ENCODE measurements at places on chromosomes 1 and 21.

GRCh38 chr1:33515607-33516006 is 43.2 kb downstream of the ZSCAN20 start:
- peak; percentile 69 for DNase-seq

DNA sequence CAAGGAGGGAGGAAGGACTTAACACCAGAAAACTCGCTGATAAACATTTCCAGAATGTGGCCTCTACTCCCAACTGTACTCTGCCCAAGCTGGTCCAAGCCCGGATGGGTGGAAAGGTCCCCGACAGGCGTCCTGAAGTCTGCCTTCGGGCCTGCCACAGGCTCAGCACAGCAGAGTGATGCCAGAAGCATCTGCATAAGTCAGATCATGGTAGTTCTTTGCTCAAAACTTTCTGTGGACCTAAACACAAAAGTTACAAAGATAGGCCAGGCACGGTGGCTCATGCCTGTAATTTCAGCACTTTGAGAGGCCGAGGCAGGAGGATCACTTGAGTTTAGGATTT is 790 bp upstream of the UTS2 start:
- DNase-seq: no peak

DNA sequence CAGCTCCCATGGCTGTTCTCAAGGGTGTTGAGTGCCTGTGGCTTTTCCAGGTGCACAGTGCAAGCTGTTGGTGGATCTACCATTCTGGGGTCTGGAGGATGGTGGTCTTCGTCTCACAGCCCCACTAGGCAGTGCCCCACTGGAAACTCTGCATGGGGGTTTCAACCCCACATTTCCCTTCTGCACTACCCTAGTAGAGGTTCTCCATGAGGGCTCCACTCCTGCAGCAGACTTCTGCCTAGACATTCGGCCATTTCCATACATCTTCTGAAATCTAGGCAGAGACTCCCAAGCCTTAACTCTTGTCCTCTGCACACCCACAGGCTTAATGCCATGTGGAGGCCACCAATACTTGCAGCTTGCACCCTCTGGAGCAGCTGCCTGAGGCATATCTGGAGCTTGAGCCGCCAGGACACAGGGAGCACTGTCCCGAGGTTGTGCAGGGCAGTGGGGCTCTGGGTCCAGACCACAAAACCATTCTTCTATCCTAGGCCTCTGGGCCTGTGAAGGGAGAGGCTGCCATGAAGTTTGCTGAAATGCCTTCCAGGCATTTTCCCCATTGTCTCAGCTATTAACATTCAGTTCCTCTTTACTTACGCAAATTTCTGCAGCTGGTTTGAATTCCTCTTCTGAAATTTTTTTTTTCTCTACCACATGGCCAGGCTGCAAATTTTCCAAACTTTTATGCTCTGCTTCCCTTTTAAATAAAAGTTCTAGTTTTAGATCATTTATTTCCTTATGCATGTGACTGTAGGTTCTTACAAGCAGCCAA is 8.8 kb upstream of the CAPN8 start:
- DNase-seq: no peak

DNA sequence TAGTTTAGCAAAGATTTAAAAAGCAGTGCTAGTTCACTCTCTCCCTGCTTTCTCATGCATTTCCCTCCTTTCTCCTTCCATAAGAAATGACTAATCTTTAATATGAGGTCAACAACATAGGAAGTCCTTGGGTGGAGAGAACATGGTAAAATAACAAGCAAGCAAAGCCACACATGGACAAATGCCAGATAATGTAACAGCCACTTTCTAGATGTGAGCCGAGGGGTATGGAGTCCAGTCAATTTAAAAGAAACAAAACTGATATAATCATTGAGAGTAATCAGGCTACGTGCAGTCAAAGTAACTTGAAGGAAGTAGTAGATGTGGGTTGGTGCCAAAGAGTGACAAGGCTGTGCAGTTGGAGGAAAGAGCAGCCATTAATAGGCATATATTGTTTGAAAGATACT is 69.6 kb downstream of the DUSP10 start:
- DNase-seq: no peak

- no peak for DNase-seq
These were observed 19.8 kb downstream of the PGM1 start for GRCh38 chr1:63612971-63613370.

DNA sequence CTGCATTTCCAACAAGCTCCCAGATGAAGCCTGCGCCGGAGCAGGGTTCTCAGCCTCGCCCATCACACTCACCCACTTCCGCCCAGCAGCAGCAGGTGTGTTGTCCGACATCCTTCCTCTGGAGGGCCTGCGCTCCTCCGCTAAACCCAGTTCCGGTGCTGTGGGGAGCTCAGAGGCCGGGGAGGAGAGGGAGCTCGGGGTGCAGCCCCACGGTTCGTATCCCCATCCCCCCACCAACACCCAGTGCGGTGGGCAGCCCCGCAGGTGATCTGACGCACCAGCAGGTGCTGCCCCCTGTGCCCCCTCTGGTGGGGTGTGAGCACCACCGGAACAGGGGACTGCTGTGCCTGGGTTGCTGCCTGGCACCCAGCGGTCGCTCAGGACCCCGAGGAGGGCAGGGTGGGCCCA is 3.4 kb upstream of the PEX10 start:
- peak; percentile 64 for DNase-seq

- no peak for DNase-seq
These were observed 12.5 kb downstream of the KIF17 start for GRCh38 chr1:20705203-20705755.

DNA sequence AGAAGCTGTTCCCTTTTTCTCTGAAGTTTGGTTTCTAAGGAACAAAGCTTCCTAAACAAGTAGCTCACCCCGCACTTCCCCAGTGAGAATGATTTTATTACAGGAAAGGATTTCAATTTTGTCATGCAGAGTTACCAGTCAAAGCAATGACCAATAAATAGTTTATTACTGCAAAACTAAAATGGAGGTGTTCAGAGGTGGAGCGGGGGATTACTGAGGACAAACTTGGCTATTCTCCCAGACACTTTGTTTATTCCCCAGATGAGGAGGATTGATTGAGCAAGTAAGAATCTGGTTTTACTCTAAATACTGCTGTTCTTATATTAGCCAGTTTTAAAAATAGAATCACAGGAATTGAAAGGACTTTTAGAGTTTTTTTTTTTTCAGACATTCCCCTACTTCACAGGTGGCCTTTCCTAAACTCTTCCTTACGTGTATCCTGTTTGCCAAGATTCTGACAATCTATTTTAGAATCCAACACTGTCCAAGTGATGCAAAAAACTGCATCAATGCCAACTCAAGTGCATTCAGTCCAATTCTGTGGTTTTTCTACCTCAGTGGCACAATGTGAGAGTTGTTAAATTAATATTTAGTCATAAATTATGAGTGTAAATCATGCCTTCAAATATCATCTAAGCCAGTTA is 136.1 kb downstream of the TNFSF18 start:
- no peak for DNase-seq

DNA sequence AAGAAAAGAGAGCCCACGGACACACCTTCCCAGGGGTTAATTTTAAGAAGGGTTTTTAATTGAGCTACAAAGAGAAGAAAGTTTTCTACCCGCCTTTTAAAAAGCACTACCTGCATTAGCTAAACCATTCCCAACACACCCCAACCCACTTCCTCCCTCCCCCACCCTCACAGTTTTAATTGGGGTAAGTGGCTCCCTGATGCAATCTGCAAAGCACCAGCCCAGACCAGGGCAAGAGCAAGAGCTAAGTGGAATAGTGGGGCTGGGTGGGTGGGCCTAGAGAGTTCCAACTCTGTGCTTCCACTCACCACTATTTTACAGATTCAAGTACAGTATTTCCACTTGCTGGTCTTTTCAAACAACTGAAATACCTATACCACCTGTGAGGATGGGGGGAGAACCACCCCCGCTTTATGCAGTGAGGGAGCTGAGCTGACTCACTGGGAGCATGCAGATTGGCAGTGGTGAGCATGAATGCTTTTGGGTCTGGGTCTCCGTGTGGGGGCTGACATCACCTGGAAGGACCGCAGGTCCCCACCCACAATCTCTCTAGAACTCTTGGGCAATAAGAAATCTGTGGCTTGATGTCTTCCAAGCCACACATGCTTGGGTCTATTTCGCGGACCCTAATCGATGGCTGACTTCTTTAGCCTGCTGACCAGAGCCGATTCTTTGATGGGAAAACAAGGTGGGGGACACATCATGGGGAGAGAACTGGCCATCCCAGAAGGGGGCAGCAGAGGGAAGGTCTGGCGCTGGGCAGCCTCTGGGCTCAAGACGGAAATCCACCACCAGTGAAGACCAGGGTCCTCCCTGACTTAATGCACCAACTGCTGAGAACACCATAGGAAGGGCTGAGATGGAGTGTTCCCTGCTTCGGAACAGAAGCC is 95.5 kb downstream of the SSBP3 start:
- DNase-seq: no peak

- DNase-seq: no peak
These were observed 151.7 kb upstream of the NEGR1 start for GRCh38 chr1:72434070-72434469.

All from heart left ventricle (tissue), 16 donors.